ENCODE measurements at places on chromosomes 6 and 20.

DNA sequence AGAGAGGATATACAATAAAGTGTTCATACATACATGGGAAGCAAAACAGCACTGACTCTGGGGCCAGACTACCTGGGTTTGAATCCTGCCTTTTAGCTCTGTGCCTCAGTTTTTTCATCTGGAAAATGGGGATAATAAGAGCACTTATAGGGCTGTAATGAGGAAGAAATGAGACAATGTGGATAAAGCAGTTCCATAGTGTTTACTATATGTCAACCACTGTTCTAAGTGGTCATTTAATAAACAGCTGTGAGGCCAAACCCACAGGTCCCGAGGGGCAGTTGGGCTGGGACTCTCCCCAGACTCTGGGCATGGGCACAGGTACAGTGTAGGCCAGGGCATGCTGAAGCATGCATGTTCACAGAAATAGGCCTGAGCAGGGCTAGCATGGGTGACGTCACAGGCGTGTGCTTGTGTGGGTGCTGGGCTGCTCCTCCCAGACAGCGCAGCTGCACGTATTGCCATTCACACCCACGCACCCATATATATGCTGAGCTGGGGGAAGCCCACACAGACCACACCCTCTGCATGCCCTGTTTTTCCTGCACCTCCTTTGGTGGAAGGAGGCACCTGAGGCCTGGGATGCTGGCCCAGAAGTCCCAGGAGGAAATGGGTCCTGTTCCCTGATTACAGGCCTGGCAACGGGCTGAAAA, 3.5 kb upstream of the PLCG1 start:
- no peak for DNase-seq

- no peak for DNase-seq
These were observed 143.7 kb downstream of the SMOC2 start for GRCh38 chr6:168584671-168585070.

DNA sequence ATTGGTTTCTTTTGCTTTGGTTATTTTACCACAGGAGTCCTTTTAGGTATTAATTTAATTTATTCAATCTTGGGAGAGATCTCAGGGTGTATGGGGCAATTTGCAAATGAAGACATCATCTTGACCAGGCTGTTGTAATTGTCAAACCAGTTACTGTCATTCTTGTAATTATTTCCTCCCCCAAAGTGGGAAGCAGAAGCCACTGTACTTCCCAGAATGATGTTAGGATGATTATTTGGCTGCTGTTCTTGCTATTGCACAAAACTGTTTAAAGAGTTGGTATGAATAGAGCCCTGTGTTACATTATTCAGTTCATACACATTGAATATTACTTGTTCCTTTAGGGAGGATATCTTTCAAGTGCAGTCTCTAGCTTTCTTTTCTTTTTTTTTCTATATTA, 1.7 kb downstream of the TAAR6 start:
- no peak for DNase-seq

- DNase-seq: no peak
These were observed 344.9 kb upstream of the MANEA start for GRCh38 chr6:95232446-95232845.

GRCh38 chr6:56245903-56246351, 1.5 kb downstream of the COL21A1 start:
- no peak for DNase-seq

GRCh38 chr6:139514819-139515218, 140.4 kb upstream of the CITED2 start:
- no peak for DNase-seq

DNA sequence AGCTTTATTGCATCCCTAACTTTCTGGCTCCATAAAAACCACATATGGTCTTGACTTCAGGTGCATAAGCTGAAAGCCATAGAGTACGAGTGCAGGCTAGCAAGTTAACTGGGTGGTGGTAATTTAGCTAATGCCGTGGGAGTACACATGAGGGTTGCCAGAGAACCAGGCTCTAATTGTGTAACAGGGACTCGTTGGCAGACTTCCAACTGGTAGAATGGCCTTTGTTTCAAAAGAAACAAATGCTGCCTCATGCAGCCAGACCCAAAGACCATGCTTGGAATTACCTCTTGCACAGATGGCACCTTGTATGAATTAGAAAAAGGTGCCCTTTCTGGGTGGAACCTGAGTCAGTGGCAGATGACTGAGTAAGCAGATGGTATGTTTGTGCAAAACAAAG, 73.2 kb downstream of the LY86 start:
- no peak for DNase-seq

DNA sequence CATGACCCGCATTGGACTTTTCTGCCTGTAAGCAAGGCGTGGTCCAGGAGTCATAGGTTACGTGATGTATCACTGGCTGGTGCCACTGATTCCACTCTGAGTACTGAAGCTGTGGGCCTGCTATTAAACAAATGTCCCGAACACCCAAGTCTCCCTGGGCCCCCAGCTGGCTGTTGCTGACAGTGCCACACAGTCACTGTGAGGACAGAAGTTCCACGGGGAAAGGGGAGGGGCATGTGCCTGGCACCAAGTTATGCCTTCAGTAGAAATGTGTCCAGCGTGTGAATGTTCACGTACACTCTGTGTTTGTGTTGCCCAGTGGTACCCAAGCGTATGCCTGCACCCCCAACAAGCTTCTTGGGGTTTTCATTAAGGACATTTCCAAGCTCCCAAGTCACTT, 171.4 kb upstream of the QKI start:
- DNase-seq: no peak

GRCh38 chr20:59403261-59403961, 103.0 kb downstream of the EDN3 start:
- DNase-seq: peak; percentile 23

DNA sequence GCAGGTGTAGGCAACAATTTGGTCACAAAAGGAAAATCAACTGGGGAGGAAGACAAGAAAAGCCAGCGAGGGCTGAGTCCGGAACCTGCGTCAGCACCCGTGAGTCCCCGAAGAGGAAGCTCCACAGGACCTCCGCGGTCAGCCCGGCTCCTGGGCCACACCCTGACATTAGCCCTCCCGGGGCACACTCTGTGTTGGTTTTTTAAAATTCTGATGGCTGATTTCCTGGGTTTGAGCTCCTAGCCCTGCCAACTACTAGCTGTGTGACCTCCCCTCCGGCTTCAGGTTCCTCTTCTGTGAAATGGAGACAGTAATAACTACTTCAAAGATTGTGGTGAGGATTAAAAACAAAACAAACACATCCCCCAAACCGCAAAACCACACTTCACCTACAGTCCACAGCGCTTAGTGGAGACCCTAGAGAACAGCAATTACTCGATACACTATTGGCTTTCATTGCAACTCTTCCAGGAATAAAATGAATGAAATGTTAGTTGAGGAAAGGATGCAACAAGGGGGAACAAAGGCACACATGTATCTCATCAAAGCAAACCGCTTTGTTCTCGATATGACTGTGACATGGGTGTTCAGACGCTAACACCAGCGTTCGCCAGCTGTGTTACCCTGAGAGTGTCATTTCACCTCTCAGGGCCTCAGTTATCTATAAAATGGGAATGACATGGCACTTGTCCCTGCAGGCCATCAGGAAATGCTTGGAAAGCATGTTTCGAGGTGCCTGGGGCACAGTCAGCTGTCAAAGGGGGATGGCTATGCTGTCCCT, 985 bp downstream of the ZBP1 start:
- DNase-seq: no peak

DNA sequence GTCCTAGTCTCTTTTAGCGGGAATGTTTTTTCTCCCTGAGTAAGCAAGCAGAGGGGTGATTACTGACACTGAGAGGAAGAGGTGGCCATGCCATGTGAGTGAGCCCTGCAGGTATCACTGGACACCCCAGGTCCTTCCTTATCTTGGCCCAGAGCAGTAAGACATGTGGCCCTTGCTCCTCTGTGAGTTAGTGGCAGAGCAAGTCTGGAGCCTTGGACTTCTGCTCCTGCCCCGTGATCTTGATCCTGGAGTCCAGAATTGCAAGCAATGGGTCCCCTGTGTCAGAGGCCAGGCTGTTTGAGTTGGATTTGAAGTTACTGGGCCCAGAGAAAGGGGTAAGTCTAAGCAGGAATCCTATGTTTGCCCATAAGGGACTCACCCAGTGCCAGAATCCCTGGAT, 92.1 kb upstream of the EMILIN3 start:
- DNase-seq: no peak

DNA sequence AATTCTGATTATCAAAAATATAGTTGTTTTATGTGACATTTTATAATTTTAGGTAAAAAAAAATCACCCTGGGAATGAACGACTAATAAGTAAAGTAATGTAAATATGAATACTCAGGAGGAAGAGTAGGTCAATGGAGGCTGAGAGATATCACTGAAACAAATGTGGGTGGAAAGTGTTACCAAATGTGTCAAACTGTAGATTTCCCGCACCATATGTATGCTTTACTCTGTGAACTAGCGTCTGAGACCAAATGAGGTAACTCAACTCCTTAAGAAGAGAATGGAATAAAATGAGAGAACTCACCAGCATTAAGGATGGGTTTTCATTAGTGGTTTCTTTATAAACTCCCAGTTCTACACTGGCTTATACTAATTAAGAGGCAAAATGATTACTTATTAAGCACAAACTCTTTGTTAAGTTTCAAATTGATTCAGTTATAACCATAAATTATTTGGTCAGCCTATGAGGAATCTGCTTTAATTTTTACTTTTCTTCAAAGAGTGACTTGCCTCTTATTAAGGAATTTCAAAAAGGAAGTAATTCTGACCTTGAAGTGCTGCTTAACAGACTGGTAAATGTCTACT, 784.7 kb upstream of the GJE1 start:
- DNase-seq: no peak

DNA sequence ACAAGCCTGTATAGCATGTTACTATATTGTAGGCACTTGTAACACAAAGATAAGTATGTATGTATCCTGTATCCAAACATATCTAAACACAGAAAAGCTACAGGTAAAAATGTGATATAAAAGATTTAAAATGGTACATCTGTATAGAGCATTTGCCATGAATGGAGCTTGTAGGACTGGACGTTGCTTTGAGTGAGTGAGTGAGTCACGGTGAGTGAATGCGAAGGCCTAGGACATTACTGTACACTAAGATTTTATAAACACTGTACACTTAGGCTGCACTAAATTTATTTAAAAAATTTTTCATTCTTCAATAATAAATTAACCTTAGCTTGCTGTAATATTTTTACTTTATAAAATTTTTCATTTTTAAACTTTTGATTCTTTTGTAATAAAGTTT, 136.9 kb downstream of the NKAIN2 start:
- DNase-seq: no peak

DNA sequence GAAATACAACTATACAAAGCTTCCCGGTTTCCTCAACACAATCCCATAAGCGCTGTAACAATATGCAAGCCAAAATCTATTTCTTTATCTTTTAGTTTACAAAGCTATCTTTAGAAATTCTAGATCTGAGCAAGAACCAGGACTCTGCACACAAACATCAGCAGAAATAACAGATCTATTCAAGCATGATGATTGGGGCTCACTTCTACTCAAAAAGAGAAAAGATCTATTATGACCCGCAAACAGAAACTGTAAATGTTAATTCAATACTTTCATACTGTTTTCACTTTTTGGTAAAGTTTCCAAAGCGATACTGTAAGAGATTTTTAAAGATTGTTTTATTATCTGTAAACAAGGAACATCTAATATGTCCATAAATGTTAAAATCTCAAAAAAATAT, 86.6 kb downstream of the SESN1 start:
- DNase-seq: no peak

DNA sequence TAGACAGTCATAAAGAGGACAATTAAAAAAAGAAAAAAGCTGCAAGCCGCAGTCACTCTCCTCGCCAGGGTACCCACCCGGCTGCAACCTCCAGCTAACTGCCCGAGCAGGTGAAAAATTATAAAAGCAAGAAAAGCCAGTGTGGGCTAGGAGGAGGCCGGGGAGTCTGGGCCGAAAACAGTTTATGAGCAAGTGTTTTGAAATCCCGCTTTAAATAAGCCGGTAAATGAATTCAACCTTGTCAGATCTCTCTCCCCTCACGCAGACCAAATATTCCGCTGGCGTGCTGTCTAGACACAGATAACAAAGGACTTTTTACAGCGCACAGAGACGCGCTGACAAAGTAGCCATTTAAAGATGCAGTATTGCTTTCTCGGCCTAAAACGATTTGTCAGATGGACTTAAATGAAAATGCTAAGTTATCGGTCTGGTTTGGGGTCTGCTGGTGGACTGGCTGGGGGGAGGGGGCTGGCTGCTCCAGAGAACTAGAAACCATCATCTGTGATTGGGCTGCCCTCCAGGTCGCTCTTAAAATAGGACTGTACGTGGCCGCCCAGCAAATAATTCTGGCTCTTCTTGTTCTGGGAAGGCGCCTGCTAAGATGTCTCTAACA, 24.6 kb downstream of the PMEPA1 start:
- no peak for DNase-seq

DNA sequence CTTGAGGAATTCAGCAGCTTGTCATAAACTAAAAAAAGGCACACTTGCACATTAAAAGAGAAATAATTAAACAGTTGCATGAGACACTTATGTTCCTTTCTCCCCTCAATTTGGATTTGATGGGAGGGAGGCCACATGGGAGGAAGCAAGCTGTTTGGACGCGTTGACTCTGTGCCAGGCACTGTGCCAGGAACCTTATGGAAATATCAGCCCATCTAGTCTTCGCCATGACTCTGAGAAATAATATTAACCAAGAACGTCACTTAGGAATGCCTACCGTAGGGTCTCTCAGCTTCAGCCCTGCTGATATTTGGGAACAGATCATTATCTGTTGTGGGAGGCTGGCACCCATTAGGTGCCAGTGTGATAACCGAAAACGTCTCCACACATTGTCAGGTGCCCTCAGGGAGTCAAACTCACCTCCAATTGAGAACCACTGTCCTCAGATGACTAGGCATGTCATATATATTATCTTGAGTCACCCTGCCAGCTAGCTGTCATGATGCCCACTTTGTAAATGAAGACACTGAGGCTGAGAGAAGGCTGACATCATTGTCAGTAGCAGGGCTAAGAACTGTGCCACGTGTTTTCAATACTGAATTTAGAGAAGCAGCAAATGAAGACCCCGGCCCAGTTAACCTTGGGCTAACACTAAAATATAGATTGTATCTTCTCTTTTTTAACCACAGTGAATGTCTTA, 36.1 kb downstream of the EYA2 start:
- DNase-seq: no peak

GRCh38 chr6:135166515-135166914, 14.6 kb upstream of the MYB start:
- no peak for DNase-seq

DNA sequence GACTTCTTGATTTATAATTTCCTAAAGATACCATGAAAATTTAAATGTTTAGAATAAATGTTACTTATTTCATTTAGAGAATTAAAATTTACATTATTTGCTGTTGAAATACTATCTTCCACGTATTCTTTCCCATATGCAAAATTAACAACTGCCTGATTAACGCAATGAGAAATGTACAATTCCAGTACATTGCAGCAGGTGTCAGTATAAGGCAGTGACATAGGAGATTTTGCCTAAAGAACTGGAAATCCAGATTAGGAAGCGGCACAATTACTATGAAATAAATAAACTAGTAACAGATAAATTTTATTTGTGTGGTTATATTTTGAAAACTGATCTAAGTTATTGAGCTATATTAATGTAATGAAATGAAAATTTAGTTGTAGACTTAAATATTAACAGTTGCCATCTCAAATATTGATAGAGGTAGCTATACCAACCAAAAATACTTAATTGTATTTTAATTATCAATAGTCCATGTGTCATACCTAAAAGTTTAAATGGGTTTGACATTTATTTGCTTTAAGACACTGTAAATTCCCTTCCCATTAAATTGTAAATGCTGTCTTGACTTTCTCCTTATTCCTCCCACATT, 300.2 kb downstream of the UTRN start:
- DNase-seq: peak; percentile 26

All from Caki2 (cell line).